ENCODE measurements at places on chromosomes 11 and 22.

DNA sequence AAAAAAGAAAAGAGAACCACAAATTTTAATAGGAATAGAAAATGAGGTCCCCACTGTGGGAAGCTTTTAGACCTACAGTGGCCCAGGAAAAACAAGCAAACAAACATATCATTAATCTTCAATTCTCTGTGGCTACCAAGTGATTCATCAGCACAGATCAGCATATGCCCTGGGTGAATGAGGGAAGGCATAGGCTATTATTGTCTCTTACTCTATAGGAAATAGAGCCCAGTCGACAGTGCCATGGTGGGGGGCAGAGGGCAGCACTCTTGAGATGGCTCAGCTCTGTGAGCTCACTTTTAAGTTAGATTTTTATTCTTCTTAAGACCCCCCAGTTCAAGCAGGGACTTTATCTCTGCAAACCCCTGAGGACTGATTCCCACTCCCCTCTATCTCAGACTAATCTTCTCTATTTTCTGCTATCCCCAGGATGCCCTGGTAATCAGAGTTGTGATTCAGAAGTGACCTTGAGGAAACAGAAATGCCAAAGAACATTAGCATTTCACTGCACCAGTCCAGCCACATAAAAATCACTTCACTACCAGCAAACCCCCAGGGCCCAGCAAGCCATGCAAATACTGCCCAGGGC lies 9.5 kb upstream of the FEZ1 start:
- DNase-seq: no peak

DNA sequence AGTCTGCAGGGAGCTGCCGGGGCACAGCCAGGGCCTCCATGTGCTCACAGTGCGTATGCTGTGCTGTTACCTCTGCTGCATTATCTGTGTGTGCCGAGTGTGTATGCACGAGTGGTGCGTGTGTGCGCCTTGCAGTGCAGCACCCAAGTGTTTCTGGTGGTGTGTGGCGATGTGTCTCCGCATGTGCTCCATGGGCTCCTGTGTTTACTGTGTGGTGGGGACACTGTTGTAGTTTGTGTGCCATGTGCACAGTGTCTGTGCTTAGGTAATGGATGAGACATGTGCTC lies 31.4 kb downstream of the KCNC1 start:
- DNase-seq: no peak

GRCh38 chr11:46906609-46907041 lies 11.7 kb downstream of the LRP4 start:
- DNase-seq: no peak

GRCh38 chr11:11899401-11899800 lies 57.6 kb downstream of the USP47 start:
- DNase-seq: no peak

DNA sequence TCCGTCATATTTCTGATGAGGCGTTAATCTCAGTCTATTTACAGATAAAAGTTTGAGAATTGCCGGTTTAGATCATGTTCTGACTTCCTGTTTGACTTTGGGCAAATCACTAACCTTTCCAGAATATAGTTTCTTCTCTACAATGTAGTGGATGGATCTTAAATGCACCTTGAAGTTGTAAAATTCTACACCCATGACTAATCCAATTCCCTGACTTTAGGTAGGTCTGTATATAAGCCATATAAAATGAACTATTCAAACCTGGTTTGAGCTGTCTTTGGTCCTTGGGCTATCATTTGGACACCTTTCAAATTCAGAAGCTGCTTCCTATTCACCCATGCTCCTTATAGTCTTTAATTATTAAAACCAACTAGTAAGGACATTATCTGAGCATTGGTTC lies 52.2 kb upstream of the BLID start:
- DNase-seq: no peak

DNA sequence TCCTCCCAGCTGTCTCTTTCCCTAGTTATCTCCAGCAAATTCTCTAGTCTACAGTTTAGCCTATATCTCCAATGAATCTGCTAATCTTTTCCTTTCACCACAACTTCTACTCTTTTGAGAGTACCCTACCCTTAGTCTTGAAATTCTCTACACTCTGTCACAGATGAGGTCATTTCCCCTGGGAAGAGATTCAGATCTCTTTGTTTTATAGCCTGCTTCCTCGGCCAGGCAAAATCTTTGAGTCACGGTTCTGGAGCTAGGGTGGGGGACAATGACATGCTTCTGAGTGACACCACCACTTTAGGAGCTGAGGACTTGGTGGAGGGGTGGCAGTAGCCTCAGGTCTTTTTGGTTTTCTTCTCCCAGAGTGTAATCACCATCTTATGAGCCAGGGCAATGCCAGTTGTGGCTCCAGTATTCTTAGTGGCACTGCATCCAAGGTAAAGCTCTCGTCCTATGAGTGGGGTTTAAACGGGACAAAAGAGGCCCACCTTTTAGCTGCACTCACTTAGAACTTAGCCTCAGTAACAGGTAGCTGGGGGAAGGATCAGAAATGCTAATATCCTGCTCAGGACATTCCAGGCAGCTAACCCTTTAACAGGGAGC lies 98.5 kb upstream of the RRM1 start:
- no peak for DNase-seq

GRCh38 chr22:24973872-24974271 lies 21.4 kb downstream of the KIAA1671 start:
- DNase-seq: no peak

GRCh38 chr22:45602824-45603595 lies 68.6 kb upstream of the ATXN10 start:
- DNase-seq: no peak

DNA sequence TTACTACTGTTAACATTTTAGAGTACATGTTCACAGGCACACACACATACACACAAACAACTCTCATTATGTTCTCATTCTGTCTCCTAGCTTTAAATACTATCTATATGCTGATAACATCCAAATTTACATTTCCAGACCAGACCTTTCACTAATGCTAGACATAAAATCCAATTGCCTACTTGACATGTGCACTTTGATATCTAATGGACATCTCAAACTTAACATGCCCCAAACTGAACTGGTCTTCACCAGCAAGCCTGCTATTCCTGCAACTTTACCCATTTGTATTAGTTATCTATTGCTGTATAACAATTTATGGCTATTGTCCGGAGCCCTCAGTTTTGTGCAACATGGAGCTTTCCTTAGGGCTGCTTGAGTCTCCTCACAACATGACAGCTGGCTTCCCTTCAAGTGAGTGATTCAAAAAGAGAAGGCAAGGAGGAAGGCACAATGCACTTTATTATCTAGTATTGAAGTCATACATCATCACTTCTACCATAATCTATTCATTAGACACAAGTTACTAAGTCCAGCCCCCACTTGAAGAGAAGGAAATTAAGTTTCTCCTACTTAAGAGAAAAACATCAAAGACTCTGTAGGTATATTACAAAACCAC lies 3.0 kb downstream of the SLC36A4 start:
- no peak for DNase-seq

GRCh38 chr11:87421422-87421821 lies 383.7 kb downstream of the TMEM135 start:
- no peak for DNase-seq
